ENCODE measurements at places on chromosomes 6 and 20.
A peak's percentile ranks its signal among the peaks of the same experiment; 100 is the strongest.

- DNase-seq, result no peak
These were observed 189.4 kb upstream of the ARID1B start for GRCh38 chr6:156587751-156588301.

GRCh38 chr6:29964518-29964886, 22.2 kb downstream of the HLA-A start:
- no peak for DNase-seq

DNA sequence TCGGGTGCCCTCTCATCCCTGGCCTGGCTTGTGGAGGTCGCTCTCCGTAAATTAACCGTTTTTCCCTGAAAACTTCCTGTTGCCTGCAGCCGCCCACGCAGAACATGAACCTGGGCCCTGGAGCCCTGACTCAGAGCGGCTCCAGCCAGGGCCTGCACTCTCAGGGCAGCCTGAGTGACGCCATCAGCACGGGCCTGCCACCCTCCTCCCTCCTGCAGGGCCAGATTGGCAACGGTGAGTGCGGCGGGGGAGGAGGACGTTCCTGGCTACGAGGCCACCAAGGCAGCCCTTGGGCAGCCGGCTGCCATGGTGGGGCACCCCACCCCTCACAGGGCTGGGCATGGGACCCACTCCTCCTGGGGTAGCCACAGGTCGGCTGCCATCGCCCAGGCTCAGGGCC, 17.8 kb downstream of the SS18L1 start:
- DNase-seq, result peak; percentile 34

GRCh38 chr6:109760208-109760607, 69.1 kb downstream of the FIG4 start:
- peak; percentile 63 for DNase-seq

DNA sequence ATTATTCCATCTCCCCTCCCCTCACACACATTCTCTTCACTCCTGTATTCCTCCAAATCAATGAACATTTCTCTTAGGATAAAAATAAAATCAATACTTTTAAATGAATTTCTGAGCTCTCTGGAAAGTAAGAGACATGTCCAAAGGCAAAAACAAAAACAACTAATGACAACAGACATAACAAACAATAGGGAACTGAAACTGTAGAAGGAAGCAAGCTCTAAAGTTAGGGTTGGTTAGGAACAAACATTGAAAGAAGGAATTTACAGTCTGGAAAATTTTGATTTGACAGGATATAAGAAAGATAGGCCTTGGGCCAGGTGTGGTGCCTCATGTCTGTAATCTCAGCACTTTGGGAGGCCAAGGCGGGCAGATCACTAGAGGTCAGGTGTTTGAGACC, 17.5 kb upstream of the MYCT1 start:
- no peak for DNase-seq

DNA sequence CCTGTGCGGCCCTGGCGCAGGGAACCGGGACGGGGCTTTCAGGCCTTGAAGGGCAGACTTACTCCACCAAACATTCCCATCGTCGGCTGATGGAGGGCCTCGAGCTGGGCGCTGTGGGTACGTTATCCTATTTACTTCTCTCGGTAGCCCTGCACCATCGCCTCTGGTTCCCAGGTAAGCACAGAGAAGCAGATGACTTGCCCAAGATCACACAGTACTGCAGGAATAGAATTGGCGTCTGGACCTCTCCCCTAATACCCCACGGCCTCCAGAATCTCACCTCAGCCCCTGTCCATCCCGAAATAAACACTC, 46.4 kb downstream of the PDYN start:
- no peak for DNase-seq

DNA sequence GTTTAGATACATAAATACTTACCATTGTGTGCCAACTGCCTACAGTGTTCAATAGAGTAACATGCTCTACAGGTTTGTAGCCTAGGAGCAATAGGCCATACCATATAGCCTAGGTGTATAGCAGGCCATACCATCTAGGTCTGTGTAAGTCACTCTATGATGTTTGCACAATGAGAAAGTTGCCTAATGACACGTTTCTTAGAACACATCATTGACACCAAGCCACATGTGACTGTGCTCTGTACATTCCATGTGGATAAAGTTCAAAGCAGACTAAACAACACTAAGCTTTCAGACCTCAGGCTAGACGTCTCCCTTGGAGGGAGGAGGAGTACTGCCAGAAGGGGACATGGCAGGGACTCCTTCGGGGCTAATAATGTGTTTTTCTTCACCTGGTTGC, 93.6 kb downstream of the KIF16B start:
- no peak for DNase-seq

DNA sequence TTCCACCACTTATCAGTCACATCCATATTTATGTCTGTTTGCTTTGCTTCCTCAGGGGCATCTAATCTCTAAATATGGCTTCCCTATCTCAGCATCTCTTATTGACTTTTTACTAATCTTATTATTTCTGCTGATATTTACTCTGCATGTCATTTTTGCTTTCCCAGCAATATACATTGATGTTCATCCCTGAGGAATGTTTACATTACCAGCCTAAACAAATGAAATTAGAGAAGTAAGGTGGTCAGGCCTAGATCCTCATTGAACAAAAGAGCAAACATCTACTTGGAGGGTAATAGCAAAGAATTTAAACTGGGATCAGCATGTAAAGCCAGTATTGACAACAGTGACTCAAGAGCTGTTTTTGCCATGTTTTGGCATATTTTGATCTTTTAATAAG, 546.4 kb downstream of the MMUT start:
- DNase-seq, result no peak

DNA sequence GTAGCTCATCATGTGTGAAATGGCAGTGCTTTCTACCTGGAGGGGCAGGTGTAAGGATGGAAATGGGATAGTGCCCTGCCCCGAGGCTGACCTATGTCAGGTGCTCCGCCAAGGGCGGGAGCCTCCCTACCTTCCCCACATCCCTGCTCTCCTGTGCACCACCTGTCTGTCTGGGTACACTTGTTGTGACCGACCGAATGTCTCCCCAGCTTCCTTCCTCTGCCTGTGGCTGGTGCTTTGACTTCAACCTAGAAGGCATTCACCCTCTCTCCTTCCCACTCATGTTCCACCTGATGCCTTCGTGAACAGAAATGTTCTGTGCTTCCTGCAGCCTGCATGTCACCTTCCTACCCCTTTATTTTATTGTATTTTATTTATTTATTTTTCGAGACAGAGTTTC, 114.8 kb downstream of the SCML4 start:
- no peak for DNase-seq

DNA sequence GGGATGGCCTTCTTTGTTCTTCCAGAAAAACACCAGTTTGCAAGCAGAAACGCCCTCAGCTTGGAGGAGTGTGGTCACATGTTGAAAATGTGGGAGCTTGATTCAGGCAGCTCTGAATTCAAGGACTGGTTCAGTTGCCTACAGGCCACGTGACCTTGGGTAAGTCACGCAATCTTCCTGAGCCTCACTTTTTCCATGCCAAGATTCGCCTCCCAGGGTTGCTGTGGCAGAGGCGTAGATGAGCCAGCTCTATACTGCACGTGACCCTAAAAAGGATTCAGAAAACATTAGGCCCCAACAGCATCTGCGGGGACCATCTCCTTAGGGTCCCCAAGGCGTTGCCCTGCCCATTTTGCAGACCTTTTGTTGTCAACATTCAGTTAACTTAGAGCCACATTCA, 112.0 kb upstream of the SNX9 start:
- no peak for DNase-seq

DNA sequence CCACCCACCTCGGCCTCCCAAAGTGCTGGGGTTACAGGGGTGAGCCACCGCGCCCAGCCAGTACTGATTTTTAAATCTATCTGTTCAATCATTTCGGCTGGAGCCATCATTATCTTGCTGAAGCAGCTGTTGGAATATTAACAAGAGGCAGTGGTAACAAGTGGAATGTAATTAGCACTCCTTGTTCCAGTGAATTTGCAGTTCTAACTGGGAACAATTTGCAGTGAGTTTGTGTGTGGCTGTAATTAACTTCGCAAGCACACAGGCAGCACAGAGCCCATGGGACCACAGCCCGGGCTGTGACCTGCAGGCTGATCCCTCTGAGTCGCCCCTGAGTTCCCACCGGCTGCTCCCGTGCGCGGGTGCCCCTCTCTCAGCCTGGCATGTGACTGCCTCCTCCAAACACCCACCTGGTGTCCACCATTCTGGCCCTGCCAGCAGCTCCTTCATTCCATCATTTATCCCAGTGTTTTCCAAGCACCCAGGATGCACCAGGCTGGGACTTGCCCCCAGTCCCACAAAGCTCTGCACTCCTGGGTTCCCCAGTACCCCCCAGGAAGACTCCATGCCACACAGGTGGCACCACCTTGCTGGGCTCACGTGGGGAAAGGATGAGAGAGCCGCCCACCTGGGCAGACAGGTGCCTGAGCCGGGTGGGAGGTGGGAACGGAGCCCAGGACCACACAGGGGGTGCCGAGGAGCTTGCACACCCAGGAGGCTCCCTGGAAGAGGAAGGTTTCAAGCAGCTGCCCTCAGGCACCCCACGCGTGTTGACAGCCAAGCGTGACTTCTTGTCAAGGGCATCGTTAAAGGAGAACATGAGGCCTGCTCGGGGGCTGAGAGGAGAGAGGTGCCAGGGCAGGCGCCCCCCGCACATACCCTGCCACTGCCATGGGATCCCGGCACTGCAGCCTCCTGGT, 75.2 kb downstream of the YTHDF1 start:
- no peak for DNase-seq

DNA sequence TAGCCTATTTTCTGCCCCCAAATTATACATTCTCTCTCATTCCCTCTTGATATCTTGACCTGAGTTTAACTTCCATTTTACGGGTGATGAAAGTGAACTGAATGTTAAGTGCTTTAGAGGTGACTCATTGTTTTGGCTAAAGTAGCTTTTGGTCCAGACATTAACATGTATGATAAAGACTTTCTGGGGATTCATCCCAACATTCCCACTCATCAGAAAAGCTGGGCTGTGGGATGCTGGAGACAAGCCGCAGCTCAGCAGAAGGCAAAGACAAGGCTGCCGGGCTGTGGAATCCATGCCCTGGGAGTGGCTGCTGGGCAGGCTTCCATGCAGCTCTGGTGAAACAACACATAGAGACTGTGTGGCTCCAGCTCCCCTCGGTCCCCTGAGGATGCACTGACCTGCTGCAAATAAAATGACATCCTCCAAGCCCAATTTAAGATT, 89.9 kb upstream of the SYNDIG1 start:
- peak; percentile 55 for DNase-seq
